ENCODE measurements at places on chromosomes 3 and 15.

GRCh38 chr3:157063469-157063868, 96.5 kb downstream of the CCNL1 start:
- DNase-seq: no peak

GRCh38 chr3:63513791-63514190, 138.7 kb upstream of the SNTN start:
- DNase-seq: no peak

DNA sequence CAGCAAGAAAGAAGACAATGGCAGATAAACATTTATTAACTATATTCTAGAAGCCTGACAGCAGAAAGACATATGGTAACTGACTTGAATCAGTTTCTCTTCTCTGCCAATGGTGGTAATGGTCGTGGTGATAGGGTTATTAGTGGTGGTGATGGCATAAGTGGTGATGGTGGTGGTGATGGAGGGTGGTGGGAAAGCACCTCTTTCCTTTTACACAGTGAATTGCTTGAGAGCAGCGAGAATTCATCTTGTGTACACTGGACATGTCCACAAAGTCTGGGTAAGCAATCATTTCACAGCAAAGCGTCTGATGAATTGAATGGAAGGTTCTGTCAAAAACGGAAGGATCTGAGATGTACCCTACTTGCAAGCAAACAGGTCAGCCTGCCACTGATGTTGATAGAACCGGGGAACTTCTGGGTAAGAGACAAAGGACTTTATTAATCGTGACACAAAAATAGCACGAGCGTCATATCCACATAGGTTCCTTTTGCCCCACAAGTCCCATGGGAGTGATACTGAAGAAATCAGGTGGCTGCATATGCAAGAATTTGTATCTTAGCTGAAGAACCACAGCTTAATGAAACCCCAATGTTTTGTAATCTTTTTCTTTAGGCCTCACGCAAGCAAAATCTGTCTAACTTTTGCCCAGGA, 23.5 kb upstream of the TBC1D5 start:
- DNase-seq: no peak

GRCh38 chr3:190097025-190097424, 23.7 kb downstream of the P3H2 start:
- no peak for DNase-seq

DNA sequence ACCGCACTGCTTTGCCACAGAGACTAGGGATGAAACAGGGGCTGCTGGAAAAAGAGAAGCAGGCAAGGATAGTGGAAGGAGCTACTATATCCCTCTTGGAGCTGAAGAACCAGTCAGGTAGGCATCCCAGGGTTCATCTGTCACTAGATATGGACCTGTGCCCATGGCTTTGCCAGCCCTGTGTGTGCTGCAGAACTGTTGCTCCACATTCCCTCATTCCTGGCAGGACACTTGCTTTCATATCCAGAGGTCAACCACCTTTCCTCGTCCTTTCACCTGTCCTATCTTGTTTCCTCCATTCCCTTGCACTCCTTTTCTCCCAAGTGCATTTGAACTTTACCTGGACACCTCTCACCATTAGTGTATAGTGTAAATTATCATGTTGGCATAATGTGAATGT, 12.0 kb downstream of the SNRK start:
- no peak for DNase-seq

DNA sequence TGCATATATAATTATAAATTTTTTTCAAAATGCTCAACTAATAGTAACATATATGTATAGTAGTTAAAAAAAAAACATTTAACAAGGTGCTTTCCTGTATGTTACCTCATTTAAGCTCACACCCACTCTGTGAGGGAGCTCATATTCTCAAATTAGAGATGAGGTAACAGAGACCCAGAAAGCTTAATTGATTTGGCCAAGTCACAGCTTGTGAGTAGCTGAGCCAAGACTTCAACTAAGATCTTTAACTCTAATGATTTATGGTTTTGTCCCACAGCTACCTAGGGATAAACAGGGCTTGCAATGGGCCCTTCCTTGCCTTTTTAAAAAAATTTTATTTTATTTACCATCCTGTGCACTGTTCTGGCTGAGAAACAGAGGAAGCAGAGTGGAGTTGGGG, 230.0 kb upstream of the GOLIM4 start:
- no peak for DNase-seq

GRCh38 chr15:99719096-99719541, 14.1 kb downstream of the LYSMD4 start:
- DNase-seq: no peak

DNA sequence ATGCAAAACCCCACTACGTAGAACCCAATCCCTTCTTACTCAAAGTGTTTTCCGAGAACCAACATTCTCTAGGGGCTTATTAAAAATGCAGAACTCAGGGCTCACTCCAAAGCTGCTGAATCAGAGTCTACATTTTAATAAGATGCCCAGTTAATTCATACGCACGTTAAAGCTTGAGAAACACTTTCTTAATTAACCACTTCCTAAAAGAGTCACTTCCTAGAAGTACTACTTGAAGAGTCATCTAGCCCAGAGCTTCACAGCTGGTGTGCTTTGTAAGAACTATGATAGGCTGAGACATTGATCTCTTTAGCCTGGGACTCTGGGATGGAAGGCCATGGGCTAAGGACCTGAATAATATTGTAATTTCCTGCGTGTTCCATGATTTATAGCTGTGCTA, 9.0 kb downstream of the COL6A5 start:
- no peak for DNase-seq

- no peak for DNase-seq
Observed at GRCh38 chr3:108664266-108664665, 74.7 kb downstream of the DZIP3 start.

DNA sequence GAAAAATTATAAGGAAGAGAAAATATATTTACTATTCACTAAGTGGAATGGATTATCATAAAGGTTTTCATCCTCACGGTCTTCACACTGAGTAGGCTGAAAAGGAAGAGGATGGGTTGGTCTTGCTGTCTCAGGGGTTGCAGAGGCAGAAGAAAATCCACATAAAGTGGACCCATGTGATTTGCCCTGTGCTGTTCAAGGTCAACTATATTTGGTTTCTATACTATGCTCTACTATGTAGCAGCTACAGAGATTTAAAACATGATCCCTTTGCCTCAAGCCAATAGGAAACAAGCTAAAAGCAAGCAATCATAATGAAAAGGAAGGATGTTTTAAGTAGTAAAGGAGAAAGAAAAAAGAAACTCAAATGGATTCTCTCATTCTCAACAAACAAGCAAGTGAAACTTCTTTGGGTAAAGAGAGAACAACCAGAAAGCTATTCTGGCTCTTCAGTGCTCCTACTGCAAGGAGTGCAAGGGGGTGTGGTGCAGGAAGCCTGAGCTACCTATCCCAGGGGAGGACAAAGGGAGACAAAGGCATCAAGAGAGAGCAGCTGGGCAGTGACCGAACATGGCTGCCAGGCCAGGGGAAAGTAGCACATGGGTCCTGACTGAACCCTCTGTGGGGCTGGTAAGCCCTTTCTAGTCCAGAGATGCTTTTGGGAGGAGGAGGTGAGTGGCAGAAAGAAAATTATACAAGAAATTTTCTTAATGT, 35.9 kb downstream of the SFMBT1 start:
- DNase-seq: no peak

DNA sequence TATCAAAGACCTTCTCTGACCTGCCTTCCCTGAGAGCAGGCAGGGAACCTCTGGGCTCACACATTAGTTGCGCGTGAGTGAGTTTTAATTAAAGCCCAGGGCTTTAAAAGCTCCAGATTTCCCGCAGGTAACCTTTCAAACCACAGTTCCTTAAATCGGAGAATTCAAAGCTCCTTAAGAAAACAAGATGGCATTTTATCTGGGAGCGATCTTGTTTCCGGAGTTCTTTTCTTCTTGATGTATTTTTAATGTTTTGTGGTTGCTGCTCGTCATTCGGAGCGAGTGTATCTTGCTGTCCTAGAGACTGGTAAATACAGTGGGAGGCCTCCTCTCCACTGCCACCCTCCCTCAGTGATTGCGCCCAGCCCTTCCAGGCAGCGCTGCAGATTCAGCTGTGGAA, 284.3 kb downstream of the CLSTN2 start:
- no peak for DNase-seq

DNA sequence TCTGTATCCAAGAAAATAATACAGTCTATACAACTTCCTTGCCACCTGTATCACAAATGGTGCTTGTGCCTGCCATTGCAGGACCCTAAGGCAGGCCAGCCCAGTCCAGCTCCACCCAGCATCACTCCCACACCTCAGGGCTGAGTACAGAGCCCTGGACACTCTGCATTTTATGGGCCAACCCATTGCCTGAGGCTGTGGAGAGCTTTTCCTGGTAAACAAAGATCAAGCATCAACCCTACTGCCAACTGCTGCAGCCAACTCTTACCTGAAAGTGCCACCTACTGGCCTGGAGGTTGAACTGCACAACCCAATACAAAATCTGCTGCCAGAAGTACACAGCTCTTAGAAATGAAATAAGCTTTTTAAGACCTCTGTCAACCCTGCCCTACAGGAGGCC, 1082.2 kb downstream of the NAALADL2 start:
- DNase-seq: no peak

GRCh38 chr3:57852896-57853295, 96.8 kb downstream of the SLMAP start:
- DNase-seq: peak; percentile 5

- DNase-seq: no peak
Observed at GRCh38 chr15:92936693-92937092, 36.6 kb downstream of the CHD2 start.

GRCh38 chr3:3744826-3745225, 54.4 kb upstream of the LRRN1 start:
- no peak for DNase-seq

- DNase-seq: no peak
Observed at GRCh38 chr3:154799800-154800199, 280.3 kb upstream of the MME start.

DNA sequence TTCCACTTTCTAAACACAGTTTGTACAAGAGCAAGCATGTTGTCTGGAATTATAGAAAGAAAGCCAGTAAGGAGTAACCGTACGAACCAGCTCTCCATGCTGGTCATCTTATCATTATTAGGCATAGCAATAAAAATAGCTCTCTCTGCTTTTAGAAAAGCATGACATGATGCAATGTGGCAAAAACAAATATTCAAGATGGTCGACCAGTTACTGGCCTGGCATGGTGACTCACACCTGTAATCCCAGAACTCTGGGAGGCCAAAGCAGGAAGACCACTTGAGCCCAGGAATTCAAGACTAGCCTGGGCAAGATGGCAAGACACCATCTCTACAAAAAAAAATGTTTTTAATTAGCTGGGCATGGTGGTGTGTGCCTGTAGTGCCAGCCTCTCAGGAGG, 2.6 kb upstream of the MAP4 start:
- no peak for DNase-seq

GRCh38 chr15:47407692-47408091, 309.6 kb upstream of the SEMA6D start:
- no peak for DNase-seq
